ENCODE measurements at places on chromosomes 7 and 10.

DNA sequence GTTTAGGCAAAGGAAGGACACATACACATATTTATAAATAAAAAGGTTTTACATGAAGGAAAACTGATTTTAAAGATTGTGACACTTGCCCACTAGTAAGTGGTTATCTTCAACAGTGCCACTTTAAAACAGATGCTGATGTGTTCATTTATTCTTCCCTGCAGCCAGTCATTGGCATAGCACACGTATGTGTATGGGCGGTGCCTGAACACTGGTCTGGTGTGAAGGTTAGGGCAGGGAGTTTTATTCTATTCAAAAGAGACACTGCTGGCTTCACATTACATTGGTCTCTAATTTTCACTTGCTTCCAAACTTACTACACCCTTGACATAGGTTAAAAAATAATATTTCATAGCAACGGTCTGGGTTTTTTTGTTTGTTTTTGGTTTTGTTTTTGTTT is 57.9 kb downstream of the NOD1 start:
- DNase-seq: no peak

GRCh38 chr10:15842556-15843169 is 17.6 kb downstream of the MINDY3 start:
- DNase-seq: no peak

DNA sequence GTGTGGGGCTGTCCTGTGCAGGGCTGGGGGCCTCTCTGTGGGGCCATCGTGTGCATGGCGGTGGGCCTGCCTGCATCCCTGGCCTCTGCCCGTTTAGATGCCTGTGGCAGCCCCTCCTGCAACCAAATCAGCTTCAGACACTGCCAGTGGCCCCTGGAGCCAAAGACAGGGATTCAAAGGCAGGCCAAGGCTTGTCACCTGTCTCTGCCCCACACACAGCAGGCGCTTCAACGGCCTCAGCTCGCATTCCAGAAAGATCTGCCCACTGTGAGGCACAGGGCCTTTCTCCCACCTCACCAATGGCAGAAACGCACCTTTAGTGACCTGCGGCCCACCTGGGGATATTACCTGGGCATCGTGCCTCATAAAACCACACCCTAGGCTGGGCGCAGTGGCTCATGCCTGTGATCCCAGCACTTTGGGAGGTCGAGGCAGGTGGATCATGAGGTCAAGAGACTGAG is 46.0 kb downstream of the INSIG1 start:
- no peak for DNase-seq

GRCh38 chr7:98137826-98138151 is 31.1 kb downstream of the LMTK2 start:
- peak; percentile 24 for DNase-seq

DNA sequence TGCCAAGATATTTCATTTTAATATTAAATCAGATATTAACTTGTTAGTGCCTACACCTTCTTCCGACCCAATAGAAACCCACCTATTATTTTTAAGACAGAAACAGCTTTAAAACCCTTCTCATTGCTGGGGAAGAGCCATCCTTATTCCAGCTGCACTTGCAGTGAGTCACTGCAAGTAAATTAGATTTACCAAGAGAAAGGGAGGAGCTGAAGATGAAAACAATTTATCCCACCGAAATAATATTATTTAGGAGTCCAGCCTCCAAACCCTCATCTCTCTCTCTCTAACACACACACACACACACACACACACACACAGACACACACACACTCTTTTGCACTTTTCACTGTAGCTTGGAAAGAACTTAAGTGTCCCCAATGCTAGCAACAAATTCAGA is 26.9 kb downstream of the TWIST1 start:
- DNase-seq: no peak

DNA sequence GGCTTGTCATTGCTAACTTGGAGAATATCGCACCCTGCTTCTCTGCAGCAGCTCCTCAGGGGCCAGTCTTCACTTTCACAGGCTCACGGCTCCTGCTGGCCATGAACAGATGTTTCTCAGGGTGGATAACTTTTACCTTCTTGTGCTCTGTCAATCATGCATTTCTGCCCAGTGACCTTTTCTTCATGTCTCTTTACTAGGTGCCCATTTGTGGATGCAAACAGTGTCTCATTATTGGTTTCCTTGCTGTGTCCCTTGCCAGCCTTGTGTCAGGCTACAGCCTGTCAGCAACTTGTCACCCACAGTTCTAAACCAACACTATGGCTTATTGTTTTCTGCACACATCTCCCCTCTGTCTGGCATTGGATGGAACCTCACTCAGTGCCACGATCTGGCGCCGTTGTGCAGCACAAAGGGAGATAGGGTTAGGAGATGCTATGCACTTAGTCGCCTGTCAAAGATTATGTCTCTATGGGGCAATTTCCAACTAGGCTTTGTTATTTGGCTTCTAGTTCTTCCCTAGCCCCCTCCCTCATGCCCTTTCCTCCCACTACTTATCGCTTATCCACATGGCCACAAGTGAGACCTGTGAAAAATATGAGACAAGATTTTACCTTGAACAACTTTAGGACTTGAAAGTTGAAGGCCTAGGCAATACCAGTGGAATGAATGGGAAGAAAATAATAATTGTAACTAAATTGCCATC is 45.7 kb upstream of the NXPH1 start:
- DNase-seq: no peak

DNA sequence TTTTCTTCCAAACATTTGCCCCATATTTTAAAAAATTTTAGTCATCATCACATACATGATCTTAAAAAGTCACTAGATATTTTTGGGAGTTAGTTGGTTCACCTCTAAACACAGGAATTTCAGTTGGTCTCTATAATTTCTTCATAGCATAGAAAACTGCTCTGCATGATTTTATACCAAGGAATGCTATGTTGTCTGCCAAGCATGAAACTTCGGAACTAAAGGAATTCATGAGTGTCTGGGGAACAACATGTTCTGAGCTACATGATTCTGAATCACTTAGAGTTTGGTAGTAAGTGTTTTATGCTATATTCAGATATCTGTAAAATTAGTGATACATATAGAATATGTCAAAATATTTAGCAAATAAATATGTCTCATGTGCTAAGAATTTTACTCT is 957.8 kb downstream of the GATA3 start:
- DNase-seq: no peak

DNA sequence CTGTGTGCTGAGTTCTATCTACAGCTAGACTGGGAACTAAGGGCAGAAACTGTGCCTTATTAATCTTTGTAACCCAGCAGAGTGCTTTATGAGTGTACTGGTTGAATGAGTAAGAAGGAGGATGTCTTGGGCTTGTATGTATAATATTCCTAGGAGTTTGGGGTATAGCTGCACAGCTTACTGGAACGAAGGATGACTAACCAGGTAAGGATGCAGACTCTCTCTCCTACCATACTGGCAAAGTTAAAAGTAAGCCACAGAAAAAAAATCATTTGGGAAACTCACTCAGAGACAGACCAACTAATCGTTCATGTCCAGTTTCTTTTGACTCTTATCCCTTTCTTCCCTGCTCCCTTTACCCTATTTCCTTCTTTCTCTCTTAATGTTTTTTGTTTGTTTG is 1.4 kb upstream of the DHTKD1 start:
- DNase-seq: no peak

DNA sequence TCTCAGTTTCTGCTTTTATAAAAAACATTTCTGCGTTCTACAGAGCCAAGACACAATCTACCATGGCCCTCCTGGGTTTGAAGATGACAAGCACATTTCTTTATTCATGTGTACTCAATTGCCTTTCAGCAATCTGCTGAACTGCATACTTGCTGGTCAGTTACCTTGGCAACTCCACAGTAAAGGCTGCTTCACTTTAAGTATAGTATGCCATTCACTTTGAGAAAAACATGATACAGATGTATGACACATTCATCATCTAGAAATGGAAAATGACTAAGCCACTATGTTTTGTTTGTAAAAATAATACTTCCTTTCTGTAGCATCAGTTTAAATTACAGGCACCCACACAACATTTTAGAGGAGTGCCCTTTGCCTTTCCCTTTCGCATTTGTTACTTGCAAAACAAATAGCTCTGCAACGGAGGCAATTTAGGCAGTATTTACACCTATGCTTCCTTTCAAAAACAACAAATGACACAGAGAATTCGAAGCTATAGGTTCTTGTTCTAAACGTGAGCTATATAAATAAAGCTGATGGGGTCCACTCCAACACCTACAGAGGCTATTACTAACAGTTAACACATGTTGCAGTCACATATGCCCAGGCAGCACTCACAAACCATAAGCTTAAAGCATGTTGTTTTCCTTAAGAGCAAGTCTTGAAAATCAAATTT is 23.5 kb downstream of the SGCE start:
- no peak for DNase-seq

DNA sequence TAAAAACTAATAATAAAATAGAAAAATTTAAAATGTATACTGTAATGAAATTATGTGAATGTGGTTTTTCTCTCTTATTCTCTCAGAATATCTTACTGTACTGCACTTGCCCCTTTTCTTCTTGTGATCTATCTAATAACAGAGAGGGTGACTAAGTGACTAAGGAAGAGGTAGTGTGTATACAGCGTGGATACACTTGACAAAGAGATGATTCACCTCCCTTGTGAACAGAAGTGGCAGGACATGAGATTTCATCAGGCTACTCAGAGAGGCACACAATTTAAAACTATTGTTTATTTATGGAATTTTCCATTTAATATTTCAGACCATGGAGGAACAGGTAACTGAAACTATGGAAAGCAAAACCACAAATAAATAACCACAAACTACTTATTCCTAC is 806.6 kb upstream of the GHITM start:
- no peak for DNase-seq

DNA sequence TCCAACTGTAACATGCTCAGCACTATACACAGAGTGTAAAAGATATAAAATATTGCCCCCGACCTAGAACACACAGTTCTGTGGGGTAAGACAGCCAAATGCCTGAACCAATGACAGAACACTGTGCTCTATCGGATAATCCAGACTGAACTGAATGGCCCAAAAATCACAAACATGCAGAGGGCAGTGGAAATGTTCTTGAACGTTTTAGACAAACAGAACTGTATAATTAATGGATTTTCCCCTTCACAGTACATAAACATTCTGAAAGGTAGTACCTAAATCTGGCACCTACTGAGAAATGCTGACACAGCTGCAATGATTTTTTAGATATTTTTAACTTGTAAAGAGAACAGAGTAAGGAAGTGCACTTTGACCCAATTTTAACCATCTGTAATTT is 33.4 kb downstream of the PARD3 start:
- no peak for DNase-seq

GRCh38 chr10:71070741-71071140 is 141.6 kb upstream of the UNC5B start:
- DNase-seq: no peak

- no peak for DNase-seq
These were observed 22.7 kb downstream of the HKDC1 start for GRCh38 chr10:69242852-69243212.

GRCh38 chr10:124671486-124672075 is 72.6 kb downstream of the FAM53B start:
- peak; percentile 29 for DNase-seq

- DNase-seq: no peak
These were observed 13.7 kb downstream of the DOCK4 start for GRCh38 chr7:112192236-112193154.

GRCh38 chr7:55024776-55025175 is 6.0 kb downstream of the EGFR start:
- no peak for DNase-seq

GRCh38 chr7:141590666-141591065 is 39.5 kb downstream of the AGK start:
- DNase-seq: peak; percentile 20

GRCh38 chr10:6300106-6300783 is 97.5 kb downstream of the PFKFB3 start:
- DNase-seq: peak; percentile 52

DNA sequence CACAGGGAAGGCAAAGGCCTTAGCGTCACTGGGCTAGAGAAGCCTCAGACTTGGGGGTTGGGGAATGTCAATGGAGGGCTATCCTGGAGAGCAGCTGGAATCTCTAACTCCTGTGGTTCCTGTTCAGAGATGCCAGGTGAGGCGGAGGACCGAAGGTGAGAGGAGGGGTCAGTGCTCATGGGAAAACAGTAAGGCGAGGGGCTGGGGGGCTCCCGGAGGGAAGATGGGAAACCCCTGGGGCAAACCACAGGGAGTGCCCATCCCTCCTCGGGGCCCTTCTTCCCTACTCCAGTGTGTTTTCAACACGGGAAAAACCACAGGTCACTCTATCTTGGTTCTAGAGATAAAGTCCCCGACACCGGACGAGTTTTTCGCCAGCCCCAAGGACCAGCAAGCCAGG is 3.3 kb downstream of the LRCH4 start:
- DNase-seq: no peak

DNA sequence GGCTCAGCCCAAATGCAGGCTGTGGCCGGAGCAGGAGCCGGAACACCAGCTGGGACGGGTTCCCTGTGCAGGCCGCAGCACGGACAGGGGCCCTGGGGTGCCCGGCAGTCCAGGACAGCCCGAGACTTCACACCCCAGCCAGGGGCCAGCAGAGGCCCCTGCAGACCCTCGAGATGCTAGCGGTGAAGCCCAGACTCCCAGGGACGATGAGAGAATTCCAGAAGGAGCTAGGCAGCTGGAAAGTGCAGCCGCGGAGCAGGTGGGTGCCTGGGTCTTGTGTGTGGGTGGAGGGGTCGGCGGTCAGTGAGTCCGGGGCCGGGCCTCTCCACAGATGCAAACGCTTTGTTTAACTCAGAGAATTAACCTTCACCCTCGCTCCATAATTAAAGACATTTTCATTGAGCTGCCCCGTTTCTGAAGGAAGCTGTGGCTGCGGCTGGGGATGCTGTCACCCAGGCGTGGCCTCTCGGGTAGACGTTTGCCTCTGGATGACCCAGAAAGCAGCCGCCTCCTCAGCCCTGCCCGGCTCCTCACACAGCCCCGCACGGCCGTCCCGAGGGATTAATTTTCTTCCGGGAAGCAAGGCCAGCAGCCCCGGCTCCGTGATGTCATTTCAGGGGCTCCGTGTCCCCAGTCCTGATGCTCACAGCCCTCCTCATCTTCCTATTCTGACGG is 26.5 kb downstream of the KNDC1 start:
- no peak for DNase-seq

GRCh38 chr7:75655536-75655935 is 83.2 kb downstream of the HIP1 start:
- DNase-seq: no peak

- no peak for DNase-seq
These were observed 621.1 kb upstream of the CELF2 start for GRCh38 chr10:10396601-10397000.

DNA sequence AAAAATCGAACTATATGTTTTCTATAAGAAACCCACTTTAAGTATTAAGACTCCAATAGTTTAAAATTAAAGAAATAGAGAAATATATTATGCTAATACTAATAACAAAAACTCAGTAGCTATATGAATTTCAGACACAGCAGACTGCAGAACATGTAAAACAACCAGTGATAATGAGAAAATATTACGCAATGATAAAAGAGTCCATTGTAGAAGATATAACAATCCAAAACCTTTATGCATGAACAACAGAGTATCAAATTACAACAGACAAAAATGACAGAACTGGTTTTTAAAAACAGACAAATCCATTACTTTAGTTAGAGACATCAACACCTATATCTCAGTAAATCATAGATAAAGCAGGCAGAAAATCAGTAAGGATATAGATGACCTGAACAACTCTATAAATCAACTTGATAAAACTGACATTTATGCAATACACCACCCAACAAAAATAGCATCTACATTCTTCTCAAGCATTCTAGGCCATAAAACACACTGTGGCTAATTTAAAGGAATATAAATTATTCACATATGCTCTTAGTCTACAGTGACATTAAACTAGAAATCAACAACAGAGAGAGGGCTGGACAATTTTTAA is 669.5 kb upstream of the GHITM start:
- DNase-seq: no peak

GRCh38 chr10:68897336-68897741 is 3.8 kb upstream of the DDX50 start:
- peak; percentile 64 for DNase-seq

- DNase-seq: no peak
These were observed 17.5 kb downstream of the FAM20C start for GRCh38 chr7:209906-210305.
